Stimulated activated CD4-positive, alpha-beta T cell treated with anti-CD3 and anti-CD28 coated beads, Interleukin-1b, Interleukin-23, amount 100 ng/mL, for 48 hours (primary cell): ENCODE measurements at places on chromosomes 2 and 18.

GRCh38 chr2:152506843-152507242 is 171.9 kb downstream of the FMNL2 start:
- no peak for DNase-seq

GRCh38 chr18:62394006-62394763 is 69.1 kb downstream of the TNFRSF11A start:
- no peak for DNase-seq

DNA sequence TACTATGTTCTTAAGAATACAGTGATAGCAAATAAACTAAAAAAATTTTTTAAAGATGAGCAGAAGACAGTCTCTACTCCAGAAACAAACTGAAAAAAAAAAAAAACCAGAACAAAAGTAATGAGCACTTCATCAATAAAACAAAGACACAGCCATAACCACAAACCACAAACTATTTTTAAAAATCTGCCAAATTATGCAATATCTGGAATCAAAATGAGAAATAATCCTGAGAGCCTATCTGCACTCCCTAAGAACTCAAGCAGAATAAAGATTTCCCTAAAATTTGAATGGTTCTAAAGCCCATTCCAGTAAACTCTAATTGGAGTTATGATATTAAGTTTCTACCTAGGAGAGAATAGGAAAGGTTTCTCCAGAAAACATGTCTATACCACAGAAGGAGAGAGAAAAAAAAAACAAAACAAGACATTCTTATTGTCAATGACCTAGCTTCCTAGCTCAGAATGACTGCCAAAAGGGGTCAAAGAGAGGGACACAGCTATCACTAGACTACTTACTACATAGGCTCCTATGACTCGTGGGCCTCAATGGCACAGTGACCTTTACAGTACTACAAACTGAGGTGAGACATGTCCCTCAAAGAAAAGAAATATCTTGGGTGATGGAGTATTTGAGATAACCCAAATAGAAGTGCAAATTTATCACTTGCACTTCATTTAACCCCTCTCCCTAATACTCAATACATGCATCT is 262.8 kb downstream of the ZEB2 start:
- no peak for DNase-seq

DNA sequence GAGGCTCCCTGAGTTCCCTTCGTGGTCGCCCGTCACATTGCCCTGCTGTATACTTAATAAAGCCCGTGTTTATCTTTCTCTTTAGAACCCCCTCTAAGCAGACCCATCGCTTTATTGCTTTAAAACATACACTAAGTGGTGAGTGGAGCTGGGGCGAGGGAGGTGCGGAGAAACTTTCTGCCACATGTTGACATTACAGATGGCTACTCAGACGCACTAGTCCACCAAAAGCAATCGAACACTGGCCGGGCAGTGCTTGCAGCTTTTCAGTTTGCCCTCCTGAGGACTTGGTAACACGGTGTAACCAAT is 859 bp upstream of the COLEC12 start:
- DNase-seq: no peak

GRCh38 chr2:6812857-6813530 is 52.7 kb downstream of the CMPK2 start:
- no peak for DNase-seq

DNA sequence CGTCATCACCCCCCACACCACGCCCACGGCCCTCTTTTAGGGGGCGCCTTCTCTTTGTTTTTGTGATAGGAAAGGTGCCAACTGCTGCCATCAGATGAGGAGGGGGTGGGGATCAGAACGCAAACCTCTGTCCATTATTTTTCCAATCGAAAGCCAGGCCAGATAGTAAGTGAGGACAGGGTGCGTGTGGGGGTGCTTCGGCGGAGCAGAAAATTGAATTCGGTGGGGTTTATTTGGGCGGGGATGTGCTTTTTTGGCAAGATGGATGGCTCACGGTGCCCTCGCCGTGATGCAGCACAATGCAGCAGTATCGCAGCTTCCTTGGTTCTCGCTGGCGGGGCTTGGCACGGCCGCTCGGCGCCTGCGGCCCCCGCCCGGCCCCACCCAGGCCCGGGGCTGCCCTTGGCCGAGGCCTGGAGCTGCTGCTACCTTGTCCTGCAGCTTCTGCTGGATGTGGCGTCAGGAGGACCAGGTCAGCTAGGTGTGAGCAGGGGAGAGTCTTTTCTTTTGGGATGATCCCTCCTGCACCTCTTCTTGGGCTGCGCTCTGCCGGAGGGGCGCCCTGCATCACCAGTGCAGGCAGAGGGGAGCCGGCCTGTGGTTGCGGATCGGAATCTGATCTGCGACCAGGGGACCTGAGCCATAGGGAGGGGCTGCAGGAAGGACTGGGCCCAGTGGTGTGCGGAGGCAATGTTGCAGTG is 1.3 kb downstream of the SPTBN1 start:
- DNase-seq: no peak

GRCh38 chr2:109427661-109428091 is 186.1 kb downstream of the SEPTIN10 start:
- no peak for DNase-seq

DNA sequence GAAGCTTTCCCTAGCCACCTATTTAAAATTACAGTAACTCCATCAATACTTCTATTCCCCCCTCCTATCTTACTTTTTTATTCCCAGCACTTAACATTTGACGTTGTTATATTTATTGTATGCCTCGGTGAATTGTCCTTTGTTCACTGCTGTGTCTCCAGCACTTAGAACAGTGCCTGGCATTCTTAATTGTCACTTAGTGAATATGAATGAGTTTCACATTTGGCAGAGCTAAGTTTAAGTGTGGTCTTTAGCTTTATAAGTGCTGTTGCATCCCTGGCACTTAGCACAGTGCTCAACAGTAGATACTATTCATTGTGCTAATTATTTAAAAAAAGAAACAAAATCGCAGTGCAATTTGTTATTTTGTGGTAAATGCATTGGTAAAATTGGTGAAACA is 1.7 kb downstream of the RMP24 start:
- no peak for DNase-seq

DNA sequence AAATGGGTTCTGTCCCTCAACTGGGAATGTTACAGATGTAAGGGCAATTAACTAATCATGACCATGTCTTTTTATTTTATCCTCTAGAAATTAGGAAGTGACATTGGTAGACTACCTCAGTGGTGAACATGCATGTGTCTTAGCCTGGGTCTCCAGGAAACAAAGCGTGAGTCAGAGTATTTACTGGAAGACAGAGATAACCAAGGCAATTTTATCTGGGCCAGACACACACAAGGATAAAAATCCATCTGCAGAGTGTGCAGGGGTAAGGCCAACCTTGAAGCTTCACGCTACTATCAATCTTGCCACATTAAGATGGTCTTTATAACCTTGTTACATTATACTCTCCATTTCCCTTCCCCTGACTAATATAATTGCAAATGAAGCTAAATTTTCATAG is 487.5 kb downstream of the SUCLG1 start:
- no peak for DNase-seq

GRCh38 chr2:241734208-241734466 is 293 bp upstream of the D2HGDH start:
- no peak for DNase-seq

DNA sequence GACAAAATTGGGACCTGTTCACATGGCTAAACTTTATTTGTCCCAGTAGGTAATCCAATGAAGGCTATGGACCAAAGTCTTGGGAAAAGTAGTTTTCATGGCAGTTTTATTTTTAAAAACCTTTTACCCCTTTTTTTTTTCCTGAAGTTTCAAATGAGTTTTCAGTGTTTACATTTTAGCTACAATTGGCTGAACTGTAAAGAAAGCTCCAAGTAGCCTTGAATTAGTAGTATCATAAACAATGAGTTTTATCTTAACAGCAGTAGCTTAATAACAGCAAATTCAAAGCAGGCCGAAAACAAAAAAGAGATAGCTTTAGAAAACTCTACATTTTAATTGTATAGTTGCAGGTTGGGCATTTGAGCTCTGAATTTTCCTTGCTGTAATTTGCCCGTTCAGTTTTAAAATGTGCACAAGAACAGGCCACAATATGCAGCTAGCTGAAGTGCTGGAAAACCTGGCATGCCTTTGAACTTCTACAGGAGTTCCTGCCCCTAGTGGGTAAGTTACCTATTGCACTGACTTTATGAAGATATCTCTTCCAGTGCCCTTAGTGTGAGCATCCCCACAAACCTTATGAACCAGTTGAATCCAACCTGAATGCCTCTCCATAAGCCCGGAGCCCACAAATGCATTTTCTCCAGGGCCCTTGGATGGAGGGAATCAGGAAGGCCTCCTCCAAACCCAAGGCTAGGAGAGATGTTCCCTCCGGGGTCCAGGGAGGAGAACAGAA is 106.7 kb downstream of the XRCC5 start:
- DNase-seq: no peak

GRCh38 chr2:189192766-189193165 is 13.2 kb upstream of the COL5A2 start:
- no peak for DNase-seq

DNA sequence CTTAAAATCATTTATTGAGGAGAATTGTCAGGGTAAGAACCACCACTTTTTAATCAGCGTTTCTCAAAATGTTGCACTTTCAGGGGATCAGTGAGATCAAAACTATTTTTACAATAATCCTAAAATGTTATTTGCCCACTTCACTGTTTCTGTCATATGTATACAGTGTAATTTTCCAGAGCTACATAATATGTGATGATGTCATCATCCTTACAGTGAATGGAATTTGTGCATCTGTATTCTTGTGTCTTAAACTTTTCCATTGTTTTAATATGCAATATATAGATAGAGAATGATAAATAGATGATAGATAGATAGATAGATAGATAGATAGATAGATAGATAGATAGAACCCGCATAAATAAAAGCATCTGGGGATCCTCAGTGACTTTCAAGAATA is 518.0 kb downstream of the ADCYAP1 start:
- no peak for DNase-seq

GRCh38 chr18:77095391-77096371 is 36.9 kb downstream of the MBP start:
- DNase-seq: no peak

DNA sequence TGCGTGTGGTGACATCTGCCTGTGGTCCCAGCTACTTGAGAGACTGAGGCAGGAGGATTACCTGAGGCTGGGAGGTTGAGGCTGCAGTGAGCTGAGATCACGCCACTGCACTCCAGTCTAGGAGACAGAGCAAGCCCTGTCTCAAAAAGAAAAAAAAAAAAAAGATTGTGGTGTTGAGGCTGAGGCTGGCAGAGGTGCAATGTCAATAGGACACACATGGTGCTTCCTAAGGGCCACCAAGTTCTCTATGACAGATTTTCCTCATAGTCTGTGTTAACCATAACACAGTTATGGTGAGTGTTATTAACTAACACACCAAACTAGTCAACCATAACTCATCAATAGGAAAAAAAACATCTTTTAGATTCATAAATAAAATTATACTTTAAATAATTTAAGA is 494.4 kb downstream of the TMX3 start:
- no peak for DNase-seq

DNA sequence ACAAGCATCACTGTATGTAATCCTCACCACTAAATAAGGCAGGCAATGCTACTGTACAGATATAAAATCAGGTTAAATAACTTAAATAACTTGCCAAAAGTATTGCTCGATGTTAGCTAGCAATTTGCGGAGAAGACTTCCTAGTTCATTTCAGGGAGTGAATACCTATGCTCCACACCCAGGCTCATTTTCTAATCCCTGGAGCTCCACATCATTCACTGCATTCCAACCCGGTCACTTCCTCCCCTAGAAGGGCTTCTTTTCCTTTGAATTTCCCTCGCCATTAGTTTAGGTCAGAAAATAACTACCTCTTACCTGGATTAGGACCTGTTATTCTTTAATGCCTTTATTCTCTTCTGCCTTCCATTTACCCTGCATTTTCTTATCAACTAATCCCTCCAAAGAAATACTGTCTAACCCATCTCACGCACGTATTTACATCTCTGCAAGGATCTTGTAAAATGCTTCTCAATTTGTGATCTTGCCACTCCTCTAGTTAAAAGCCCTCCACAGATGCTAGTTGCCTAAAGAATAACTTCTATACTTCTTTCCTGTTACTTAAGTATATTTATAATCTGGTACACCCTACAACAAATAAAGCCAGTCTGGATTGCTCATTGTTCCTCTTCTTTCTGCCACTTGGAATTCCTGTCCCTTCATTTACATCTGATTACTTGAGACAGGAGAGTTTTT is 599.8 kb downstream of the NRXN1 start:
- no peak for DNase-seq

DNA sequence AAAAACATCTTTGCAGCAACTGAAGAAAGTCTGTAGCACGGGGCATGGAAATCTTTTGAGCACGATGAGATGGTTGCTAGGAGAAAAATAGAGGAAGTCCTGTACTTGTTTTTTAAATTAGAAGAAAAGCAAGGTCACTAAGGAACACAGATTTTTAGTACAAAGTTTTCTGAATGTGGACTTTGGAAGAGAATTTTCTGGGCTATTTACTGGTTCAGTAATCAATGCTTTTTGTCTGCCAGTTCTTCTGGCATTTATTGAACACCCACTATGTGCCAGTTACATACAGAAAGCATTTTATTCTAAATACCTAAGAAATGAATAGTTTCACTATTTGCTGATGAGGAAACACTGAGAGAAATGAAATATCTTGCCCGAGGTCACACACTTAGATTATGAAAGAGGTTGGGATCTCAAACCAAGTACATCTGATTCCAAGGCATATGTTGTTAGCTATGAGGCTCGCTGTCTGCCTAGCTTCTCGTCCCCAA is 15.6 kb upstream of the MAP3K20 start:
- DNase-seq: no peak

GRCh38 chr2:59866436-59866835 is 687.0 kb downstream of the BCL11A start:
- DNase-seq: no peak
